Panc1 (cell line): ENCODE measurements at places on chromosomes 7 and 10.

- no peak for DNase-seq
Measured at GRCh38 chr10:76523246-76523645, 1091.8 kb downstream of the LRMDA start.

DNA sequence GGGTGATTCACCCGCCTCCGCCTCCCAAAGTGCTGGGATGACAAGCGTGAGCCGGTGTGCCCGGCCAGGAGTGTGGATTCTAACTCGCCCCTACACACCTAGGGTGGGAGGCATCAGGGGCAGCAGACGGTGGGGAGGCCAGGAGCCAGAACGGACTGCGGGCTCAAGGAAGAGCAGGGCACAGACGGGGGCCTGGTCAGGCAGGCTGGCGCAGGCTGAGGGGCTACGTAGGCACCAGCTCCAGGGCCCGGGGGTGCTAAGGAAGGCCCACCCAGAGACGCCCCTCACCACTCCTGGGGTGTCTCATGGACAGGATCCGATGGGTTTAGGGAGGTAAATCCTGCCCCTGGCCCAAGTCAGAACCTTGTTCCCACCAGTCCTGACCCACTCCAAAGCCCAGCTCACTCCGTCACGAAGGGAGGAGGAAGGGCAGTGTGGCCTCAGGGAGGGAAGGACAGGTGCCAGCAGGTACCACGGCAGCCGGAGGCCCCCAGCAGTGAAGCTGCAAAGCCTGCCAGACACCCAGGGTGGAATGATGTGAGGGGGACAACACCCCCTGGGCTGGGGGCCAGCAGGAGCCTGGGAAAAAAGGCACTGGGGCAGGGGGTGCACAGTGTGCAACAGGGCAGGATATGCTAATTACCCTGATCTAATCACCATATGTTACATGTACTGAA is 251.4 kb downstream of the MAD1L1 start:
- no peak for DNase-seq

GRCh38 chr10:119377958-119378736 is 164.4 kb downstream of the RGS10 start:
- no peak for DNase-seq

GRCh38 chr7:49187543-49188268 is 263.4 kb downstream of the CDC14C start:
- DNase-seq, result no peak

GRCh38 chr7:136014659-136015058 is 37.5 kb upstream of the MTPN start:
- no peak for DNase-seq

DNA sequence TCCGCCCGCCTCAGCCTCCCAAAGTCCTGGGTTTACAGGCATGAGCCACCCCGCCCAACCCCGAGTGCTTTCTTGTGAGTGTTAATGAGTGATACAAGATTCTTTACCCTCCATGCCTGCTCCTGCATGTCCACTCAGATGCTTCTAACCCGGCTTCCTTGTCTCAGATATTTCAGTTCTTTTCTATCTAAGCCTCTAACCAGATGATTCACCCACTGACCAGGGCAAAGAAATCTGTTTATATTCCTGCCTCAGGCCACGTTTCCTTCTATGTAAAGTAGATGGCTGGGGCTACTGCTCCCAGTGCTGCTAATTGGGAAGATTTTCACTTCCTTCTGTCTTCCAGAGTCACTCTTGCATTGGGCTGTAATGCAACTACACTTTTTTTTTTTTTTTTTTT is 395.1 kb upstream of the ANKRD30A start:
- DNase-seq, result no peak

DNA sequence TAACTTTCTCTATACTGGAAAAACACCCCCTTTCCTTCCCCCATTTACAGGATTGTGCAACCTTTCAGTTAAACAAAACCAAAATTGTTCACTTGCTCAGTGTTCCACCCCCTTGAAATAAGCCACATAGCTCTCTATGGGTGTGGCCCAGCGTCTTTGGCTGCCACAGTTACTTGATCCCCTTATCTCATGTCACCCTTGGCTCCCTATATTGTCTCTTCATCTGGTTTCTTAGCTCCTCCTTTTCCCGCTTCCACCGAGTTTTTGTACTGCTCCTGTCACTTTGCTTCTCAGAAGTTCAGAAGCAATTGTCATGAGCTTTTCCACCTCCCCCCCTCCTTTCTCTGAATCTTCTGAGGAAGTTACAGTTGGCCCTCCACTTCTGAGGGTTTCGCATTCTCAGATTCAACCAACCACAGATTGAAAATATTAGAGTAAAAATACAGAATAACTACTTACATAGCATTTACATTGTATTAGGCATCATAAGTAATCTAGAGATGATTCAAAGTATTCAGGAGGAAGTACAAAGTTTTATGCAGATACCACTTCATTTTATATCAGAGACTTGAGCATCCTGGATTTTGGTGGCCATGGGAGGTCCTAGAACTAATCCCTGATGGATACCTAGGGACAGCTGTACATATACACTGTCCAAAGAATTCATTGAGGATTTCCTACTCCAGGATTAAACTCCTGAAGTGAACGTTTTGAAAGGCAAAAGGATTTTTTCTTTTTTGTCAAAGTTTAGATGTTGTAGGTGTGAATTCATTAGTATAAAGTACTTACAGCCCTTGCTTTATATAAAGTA is 60.4 kb downstream of the ADD3 start:
- DNase-seq, result no peak

DNA sequence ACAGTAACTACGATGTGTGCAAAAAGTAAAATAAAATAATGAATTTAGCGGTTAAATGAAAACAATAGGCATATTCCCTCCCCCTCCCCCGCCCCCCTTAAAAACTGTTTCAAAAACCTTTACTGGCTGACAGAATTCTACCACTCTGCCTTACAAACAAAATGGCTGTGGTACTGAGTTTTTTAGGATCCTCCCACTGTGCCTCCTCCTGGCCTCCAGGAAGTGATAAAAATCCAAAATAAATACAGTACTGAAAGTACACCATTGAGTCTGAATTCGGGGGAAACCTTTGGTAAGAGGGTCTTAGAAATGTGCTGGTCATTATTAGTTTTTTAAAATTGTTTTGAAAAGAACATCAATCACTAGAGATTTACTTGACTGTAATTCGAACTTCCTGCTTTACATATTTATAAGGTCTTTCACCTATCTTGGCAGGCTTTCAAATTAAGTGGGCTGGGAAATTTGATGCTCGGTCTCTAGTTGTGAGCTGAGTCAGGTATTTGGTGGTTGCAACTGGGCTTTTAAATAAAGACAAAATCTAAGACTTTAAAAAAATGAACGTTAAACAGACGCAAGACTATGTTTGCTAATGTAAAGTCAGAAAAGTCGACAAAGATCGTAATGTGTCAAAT is 32.5 kb upstream of the EPC1 start:
- DNase-seq, result no peak

- no peak for DNase-seq
Measured at GRCh38 chr10:3482200-3482993, 302.6 kb downstream of the KLF6 start.

- DNase-seq, result no peak
Measured at GRCh38 chr10:11066520-11066919, 48.8 kb downstream of the CELF2 start.

GRCh38 chr7:155979994-155980393 is 167.7 kb upstream of the SHH start:
- no peak for DNase-seq

GRCh38 chr10:110241841-110242240 is 34.4 kb downstream of the MXI1 start:
- no peak for DNase-seq

- DNase-seq, result no peak
Measured at GRCh38 chr7:55149001-55149400, 130.2 kb downstream of the EGFR start.
